ENCODE measurements at places on chromosomes 2 and 18.

- DNase-seq, result no peak
Measured at GRCh38 chr2:11642972-11643371, 27.0 kb downstream of the NTSR2 start.

GRCh38 chr18:42536442-42536841 lies 579.0 kb downstream of the RIT2 start:
- no peak for DNase-seq

DNA sequence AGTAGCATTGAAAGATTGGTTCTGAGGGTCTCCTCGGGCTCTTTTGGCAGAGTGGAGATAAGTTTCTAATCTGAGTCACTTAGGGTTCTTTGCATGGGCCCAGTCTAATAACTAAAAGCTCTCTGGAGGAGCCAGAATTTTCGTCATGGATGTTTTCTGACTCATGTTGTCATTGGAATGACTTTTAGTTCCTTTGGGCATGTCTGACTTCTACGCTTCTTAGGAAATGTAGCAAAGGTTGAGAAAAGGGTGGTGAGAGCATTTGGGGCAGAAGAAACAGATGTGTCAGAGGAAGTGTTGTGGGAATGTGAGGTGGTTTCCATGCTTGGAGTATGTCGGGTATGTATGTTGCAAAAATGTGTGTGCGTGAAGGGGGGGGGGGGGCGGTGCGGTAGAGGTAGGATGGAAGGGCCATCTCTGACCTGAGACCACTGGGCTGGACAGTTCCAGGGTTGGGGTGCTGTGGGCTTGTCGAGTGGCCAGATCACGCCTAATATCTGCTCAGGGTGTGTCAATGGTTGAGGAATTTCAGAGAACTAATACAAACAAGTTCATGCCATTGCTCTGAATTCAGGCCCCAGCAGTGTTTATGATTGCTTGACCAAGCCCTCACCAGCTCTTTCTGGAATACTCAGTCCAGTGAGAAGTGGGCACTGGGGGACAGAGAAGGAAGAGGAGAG lies 26.9 kb downstream of the KLHL29 start:
- DNase-seq, result no peak

- DNase-seq, result no peak
Measured at GRCh38 chr2:55099878-55100820, 49.9 kb upstream of the RTN4 start.

DNA sequence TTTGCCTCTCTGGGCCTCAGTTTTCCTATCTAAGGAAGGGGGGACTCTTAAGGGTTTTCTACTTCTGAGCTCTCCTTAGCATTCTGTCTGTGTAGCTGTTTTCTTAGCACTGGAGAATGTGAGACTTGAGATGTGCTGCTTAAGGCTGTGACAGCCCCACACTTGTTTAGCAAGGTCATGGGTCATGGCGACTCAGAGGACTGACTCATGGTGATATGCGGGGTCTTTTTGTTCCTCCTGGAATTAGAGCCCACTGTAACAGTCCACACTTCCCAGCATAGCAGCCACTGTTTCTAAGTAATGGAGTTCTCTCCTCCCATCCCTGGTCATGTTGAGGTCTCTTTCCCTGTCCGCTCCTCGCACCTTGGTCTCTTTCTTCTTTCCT lies 4.1 kb upstream of the LPIN1 start:
- DNase-seq, result no peak

DNA sequence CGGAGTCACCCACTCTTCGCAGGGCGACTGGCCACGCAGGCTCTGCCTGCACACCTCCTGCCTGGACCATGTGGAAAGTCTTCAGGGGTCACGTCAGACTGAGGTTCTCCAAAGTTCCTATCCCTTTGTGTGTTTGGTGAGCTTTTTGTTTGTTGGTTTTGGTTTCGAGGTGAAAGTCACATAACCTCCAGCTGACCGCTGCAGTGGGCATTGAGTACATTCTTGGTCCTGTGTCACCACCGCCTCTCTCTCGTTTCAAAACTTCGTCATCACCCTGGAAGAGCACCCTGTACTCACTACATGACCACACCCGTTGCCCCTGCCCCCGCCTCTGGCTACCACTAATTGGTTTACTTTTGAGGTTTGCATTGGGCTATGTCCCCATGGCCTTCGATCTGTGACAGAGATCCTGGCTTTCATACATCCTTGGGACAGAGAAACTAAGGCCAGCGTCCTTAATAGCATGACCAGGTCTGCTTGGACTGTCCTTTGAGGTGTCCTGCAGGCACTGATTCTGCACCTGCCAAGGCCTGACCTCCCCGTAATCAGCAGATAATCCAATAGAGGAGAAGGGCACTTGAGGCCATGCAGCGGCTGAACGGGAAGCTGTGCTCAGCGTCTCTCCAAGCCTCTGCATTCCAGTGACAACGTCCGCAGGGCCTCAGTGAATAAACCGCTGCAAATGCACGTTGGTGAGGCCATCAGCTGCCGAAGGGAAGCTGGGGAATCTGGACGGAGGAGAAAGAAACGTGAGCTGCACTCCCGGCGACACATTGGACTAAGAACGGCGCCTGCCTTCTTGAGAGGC lies 46.8 kb downstream of the SH3BP4 start:
- no peak for DNase-seq

DNA sequence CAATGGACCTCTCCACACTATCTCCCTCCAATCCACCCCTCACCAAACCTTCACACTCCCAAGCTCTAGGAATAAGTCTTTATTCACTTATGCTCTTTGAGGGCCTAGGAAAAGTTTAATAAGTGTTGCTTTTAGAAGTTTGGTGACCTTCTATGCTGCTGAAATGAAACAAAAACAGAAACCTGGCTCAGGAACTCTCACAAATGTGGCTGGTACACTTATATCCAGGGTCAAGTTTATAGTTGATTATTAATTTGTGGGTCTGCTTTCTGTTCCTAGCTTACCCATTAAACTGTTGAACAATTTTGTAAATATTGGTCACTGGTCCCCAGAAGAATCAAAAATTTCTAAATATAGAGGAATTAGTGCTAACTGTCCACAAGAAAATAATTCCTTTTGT lies 14.2 kb upstream of the ANKRD44 start:
- DNase-seq, result no peak

- DNase-seq, result no peak
Measured at GRCh38 chr2:58606799-58607198, 365.7 kb upstream of the FANCL start.

DNA sequence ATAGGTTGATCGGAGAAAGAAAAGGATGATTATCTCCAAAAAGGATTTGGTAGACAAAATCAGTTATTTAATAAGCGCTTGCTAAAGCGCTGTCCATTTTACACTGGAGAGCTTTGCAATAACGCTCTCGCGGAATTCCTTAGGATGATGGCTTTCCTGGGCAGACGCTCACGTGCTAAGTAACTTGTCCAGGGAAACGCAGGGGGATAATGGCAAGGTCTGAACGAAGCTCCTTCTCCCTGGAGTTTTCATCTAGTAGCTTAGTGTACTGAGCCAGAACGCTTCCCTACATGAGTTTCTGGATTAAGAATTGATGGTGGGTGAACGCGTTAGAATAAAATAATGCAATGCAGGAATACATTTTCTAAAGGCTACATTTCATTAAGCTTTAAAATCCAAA lies 739.5 kb upstream of the SALL3 start:
- no peak for DNase-seq

DNA sequence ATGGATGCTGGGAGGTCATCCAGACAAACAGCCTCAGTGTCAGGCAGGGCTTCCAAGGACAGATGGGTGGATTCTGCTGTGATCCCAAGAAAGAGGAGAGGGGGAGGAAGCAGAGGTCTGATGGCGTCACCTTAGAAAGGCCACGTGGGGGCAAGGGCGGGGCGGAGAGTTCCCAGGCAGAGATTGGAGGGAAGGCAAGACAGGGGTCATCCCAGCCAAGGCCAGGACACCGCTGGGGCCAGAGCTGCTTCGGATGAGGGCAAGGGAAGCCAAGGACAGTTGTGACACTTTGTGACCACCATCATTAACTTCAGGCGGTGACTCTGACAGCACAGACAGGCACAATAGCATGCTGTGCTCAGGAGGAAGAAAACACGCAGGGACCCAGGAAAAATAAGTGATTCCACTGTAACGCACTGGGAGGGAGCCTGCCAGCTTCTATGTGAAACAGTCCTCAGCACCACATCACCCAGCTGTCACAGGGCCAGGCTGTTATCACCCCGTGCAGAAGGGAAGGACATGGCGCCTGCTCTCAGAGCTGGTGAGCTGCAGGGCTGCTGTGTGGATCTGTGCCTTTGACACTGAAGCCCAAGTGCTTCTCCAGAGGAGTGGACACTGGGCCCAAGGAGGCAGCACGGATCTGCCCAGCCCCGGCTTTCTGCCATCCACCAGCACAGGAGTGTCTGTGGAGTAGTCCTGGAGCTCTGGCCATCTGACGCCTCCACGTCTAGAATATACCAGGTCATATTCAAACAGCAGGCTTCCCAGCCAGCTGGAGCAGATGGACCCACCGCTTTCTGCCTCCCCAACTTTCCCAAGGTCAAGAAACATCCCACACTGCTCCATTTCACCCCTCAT lies 204.1 kb downstream of the NDUFA10 start:
- DNase-seq, result no peak

DNA sequence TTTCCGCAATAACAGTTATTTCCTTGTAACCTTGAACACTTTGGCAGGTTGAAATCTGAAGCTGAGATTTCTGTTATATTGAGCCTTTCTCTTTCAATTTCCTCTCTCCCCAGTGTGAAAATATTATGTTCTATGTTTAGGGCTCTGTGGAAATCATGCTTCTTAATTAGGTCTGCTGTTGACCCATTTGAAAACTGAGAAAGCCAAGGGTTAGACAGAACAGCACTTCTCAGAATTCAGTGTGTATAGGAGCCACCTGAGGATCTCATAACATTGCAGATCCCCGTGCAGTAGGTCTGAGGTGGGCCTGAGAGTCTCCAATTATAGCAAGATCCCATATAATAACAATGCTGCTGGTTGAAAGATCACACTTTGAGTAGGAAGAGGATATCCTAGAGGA lies 230.2 kb upstream of the NT5C1B start:
- DNase-seq, result no peak

DNA sequence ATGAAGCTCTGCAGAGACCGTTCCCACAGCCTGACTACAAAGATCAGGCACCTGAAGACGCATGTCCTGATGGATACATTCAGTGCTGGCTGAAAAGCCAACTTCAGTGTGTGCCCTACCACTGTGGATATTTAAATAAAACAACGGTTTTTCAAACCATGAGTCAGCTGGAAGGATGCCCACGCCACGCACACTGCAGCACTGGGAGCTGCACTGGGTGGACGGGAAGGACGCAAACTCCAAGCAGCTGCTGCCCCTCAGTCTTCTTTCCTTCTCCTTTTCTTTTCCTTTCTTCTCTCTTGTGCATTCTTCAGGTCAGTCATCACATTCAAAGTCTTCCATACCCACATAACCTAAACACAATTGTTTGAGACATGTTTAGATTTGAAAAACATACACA lies 7.9 kb downstream of the TMEM18 start:
- DNase-seq, result no peak

DNA sequence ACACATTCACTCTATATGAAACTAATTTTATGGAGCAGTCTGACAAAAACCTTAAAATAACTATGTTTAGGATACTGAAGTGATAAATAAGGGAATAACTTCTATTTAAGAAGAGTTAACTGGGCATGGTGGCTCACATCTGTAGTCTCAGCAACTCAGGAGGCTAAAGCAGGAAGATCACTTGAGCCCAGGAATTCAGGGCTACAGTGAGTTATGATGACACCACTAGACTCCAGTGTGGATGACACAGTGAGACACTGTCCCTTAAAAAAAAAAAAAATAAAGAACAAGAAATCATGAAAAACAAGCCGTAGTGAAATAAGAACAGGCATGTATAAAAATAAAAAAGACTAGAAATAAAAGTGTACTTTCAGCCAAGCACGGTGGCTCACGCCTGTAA lies 82.0 kb downstream of the THADA start:
- no peak for DNase-seq

DNA sequence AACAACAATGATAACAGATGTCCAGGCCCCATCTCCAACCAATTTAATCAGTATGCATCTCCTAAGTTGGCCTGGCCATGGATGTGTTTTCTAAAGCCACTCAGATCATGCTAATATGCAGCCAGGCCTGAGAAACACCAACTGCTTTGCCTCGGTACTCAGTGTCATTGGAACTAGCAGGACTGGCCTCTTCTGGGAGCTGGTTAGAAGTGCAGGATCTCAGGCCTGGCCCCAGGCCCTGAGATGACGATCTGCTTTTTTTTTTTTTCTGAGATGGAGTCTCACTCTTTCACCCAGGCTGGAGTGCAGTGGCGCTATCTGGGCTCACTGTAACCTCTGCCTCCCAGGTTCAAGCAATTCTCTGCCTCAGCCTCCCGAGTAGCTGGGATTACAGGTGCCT lies 69.1 kb downstream of the IRS1 start:
- no peak for DNase-seq

- DNase-seq, result no peak
Measured at GRCh38 chr18:24189664-24190346, 50.9 kb downstream of the CABYR start.

DNA sequence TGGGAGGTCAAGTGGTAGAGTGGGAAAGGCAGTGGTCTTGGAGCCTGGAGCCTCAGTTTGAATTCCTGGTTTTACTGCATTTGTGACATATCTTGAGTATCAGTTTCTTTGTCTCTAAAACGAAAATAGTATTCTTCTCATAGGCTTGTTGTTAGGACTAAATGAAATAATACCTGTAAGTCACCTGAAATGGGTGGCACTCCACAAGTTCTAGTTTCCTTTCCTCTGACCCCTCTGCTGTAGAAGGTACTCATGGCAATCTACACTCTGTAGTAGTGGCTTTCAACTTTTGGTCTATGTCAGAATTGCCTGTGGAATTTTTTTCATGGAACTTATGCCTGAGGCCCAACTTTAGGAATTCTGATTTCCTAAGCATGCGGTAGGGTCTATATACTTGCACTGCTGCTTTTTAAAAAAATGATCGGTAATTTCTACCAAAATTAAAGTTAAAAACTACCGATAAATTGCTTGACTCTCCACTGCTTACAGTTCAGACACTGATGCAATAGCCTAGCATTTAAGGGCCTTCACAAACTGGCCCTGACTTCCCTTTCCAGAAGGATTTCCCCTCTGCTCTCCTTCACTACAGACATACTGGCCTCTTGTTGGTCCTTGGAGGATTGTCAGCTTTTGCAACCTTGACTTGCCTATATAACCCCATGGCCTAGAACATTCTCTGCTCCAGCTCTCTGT lies 47.2 kb downstream of the PLEK start:
- no peak for DNase-seq

GRCh38 chr2:86138736-86139625 lies 32.9 kb downstream of the PTCD3 start:
- DNase-seq, result no peak

GRCh38 chr2:133045787-133046186 lies 375.8 kb upstream of the LYPD1 start:
- DNase-seq, result no peak
